ENCODE measurements at places on chromosomes 2 and 18.
A peak's percentile ranks its signal among the peaks of the same experiment; 100 is the strongest.

GRCh38 chr2:160063879-160064612, 1.6 kb upstream of the PLA2R1 start:
- no peak for DNase-seq

GRCh38 chr2:169107645-169108044, 38.3 kb downstream of the DHRS9 start:
- DNase-seq = no peak

- DNase-seq = peak; percentile 56
These were observed 42.0 kb downstream of the EPHA4 start for GRCh38 chr2:221529943-221530652.

- peak; percentile 55 for DNase-seq
These were observed at the start of gene TANC1 for GRCh38 chr2:158968396-158969161. TSS of gene TANC1 (plus strand) at chr2:158968640. CDS start at chr2:159065911, 97,271 bp downstream.

DNA sequence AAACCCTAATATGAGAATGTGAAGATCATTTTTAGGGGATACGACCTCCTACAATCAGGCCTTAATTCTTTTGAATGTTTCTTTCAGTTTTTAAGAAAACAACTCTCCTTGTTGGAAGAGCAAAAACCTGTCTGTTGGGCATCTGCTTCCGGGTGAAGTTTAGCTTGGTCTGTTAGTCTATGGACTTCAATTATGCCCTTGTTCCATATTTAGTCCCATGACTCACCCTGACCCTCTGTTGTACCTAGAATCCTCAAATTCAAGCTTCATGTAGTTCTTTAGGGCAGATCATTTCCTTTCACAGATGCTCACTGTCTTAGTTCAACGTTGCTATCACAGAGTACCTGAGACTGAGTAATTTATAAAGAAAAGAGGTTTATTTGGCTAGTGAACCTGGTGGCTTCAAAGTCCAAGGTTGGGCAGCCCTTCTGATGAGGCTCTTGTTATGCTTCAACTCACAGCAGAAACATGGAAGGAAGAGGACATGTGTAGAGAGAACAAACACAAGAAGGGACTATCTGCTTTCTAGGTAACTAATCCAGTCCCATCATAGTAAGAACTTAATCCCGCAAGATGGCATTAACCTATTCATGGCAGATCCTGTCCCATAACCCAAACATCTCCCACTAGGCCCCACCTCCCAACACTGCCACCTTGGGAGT, 82.5 kb upstream of the SERPINE2 start:
- DNase-seq = no peak

GRCh38 chr2:74688881-74689280, 34.8 kb downstream of the SEMA4F start:
- no peak for DNase-seq

DNA sequence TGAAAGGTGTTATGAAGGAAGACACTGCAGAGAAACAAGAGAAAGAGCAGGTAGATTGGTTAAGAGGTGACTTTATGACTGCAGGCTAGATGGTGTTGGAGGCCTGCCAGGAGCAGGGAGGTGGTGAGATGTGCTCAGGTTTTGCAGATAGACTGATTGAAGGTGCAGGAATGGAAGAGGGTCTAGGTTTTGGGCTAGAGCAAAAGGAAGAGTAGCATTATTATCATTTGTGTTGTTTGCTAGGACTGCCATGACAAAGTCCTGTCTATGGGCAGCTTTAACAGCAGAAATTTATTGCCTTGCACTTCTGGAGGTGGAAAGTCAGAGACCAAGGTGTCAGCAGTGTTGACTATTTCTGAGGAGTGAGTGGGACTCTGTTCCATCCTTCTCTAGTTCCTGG, 172.9 kb upstream of the SOX11 start:
- no peak for DNase-seq

- no peak for DNase-seq
These were observed 330.0 kb upstream of the DCC start for GRCh38 chr18:52009958-52010357.

DNA sequence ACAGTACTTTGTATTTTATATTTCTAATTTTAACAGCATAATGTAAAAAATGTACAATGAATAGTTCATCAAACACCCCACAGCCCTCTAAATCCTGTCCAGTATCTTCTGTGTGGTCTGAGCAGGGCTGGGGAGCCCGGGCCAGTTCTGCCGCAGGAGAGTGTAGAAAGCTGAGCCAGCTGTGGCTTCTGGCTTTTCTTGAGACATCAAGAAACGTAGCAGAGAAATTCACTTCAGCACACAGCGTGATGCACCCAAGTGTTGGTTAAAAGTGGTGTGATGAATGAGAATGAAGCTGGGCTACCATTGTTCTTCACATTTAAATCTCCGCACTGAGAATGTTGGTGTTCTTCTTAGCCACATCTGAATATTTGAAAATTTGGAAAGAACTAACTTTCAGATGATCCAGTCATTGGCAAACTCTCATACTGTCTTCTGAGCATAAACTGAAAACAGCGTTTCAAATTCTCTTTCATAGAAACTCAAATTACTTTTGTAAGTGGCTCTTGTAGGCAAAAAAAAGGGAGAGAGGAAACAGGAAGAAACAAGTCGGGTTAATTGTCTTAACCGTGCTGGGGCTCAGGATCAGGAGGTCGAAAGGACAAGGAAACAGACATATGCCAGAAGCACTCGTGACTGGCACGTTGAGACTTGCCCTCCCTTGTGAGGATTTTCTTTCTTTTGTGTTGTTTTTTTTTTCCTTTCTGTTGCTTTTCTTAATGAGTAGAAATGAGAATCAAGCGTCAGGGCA, 23.4 kb upstream of the TMEM87B start:
- DNase-seq = no peak

- no peak for DNase-seq
These were observed 32.8 kb upstream of the IL1B start for GRCh38 chr2:112869258-112869842.

- no peak for DNase-seq
These were observed 131.5 kb upstream of the MEIS1 start for GRCh38 chr2:66303471-66303870.

- DNase-seq = no peak
These were observed 27.8 kb upstream of the CXXC1 start for GRCh38 chr18:50315100-50315871.

- DNase-seq = no peak
These were observed 73.5 kb downstream of the GULP1 start for GRCh38 chr2:188365058-188365641.

DNA sequence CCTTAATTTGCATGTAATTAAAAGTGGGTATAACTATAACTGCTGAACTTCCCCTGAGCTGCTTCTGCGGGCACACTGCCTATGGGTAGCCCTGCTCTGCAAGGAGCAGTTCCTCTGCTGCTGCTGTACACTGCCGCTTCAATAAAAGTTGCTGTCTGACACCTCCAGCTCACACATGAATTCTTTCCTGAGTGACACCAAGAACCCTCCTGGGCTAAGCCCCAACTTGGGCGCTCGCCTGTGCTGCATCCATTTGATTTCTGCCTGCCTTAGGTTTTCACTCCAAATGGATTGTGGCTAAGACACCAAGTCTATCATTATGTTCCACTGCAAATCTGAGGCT, 215.7 kb downstream of the ANAPC1 start:
- no peak for DNase-seq

GRCh38 chr2:227106845-227107759, 56.9 kb downstream of the COL4A4 start:
- DNase-seq = peak; percentile 28
